ENCODE measurements at places on chromosomes 11 and 22.

DNA sequence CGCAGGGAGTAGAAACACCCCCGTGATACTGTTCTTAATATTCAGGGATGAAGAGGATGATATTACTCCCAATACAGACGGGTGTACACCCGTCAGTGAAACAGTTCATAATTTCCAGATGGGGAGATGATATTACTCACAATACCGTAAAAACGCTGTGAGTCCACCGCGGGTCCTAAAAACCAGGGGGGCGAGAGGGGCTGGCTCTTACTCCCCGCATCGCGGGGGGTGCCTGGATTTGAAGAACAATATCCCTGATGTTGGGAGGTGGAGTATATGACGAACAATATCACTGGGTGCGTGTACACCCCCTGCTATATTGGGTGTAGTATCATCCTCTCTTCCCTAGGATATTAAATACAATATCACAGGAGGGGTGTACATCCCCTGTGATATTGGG lies 20.5 kb upstream of the APOL5 start:
- no peak for DNase-seq

DNA sequence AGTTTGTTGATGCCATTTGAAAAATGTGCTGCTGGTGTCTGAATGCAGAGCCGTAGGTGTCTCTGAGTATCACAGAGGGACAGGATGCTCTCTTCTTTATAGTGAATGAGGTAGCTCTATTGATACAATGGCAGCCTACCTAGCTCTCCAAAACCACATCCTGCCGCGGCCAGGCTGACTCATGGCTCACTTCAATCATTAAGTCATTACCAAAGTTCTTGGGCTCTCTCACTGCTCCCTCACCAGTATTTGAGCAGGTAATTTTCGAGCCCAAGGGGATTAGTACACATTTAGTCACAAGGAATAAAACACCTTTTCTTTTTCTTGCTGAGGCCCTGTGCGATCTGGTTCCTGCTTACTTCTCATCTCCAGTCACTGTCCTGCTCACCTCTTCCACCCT lies 509.0 kb upstream of the LARGE1 start:
- DNase-seq, result no peak

DNA sequence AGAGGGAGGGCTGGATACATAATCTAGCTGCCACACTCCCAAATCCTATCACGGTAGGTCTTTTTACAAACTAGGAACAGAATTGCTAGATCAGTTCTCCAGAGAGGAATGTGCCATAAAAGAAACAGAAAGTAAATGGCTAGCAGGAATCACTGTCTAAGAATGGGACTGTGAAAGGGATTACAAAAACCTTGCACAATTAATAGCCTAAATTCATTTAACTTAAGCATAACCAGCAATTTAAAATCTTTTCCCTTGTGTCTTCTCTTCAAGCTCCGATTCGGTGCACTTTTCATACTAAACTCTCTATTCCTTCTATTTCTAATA lies 35.2 kb downstream of the APOL5 start:
- no peak for DNase-seq

- DNase-seq, result peak; percentile 1
Observed at GRCh38 chr11:6022956-6023355, 7.6 kb downstream of the OR56A1 start.

DNA sequence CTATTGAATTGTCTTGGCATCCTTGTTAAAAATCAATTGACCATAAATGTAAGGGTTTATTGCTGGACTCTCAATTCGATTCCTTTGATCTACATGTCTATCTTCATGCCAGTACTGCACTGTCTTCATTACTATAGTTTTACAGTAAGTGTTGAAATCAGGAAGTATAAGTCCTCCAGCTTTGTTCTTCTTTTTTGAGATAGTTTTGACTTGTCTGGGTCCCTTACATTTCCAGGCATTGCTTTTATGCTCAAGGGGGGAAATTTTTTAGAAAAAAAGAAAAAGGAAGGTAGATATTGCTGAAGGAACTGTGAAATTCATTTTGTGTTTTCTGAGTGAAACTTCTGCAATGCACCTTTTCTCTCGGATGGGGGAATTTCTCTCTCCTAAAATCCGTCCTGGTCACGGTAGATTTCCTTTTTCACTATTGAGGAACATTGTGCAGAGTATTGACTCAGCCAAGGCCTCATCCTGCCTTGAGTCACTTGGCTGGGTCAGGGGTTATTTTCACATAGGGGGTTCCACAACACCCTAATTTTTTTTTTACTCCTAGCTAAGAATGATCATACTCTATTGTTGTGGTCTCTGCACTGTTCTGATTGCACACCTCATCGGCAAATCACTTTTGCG lies 2.8 kb upstream of the ACER3 start:
- DNase-seq, result no peak

All from non-pigmented ciliary epithelial cell (primary cell).